ENCODE measurements at places on chromosomes 4 and X.

- peak; percentile 29 for DNase-seq
Measured at GRCh38 chr4:54005475-54005874, 58.9 kb downstream of the CHIC2 start.

GRCh38 chr4:39104255-39104654, 42.2 kb downstream of the KLHL5 start:
- no peak for DNase-seq

DNA sequence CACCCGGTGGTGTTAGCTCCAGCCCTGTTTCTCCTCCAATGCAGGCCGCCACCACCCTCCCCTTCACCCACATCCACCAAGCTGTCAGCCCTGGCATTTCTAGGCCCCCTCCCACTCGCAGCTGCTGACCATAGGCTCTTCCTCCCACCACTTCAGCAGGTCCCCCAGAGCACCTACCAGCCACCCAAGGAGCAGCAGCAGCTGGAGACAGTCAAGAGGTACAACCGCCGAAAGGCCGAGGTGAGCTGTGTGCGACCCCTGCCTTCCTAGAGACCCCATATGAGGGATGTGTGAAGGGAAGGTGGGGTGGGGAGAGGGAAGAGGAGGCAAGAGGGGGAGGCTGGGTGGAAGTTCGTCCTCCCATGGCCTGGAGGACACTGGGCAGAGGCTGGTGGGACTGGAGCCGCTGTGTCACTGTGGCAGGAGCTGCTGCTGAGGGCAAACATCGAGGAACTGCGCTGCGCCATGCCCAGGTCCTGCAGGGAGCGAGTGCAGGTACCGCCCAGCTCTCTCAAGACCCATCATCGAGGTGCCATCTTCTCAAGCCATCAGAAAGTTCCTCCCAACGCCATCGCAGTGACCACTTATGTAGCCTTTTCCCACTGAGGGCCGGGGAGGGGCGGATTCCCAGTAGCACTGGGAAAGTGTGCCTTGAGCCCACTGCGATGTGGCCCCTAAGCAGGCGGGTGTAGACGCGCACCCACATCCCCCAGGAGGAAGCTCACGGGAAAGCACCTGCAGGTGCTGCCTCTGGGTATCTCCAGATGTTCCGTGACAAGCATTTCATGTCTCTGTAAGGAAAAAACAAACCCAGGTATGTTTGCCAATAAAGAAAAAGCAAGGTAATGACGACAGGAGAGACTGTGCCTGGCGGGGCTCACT, 19.2 kb upstream of the RNF4 start:
- DNase-seq: no peak

DNA sequence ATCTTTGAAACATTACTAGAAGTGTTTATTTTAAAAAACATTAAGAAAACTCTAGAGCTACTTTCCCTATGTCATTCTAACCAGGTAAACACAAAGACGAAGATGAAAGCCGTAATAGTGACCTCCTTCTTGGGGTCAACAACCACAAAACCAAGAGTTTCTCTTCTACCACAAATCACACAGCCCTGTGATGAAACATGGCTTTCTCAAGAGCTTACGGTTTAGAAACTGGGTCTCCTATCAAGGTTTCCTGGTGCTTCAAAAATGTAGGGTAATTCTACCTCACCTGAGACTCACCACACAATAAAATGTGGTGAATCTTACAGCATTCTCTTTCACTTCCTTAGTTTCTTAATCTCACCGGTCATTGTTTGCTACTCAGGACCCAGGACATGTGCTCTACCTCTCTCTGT, 50.9 kb downstream of the CORIN start:
- DNase-seq: no peak

- DNase-seq: no peak
Measured at GRCh38 chr4:73066445-73066844, 3.1 kb downstream of the COX18 start.

GRCh38 chr4:68883870-68884269, 67.7 kb downstream of the UGT2A3 start:
- no peak for DNase-seq

DNA sequence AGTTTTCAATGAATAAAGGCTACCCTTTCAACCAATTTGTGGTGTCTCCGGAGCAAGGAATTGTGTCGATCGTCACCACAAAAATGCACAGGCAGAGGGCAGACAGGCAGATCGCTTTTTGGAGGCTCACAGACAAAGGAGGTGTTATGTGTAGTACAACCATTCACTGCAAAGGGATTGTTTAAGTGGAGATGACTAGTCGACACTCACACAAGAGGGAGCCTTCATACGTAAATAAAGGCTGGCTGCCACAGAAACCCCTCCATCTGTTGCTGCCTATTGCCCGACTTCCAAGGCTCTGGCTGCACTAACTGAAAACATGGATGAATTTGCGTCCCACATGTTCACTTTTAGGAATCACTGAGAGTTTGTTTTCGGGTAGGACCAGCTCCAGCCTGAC, 281.1 kb downstream of the NKX6-1 start:
- DNase-seq: no peak

GRCh38 chr4:52658641-52659000, 480 bp downstream of the USP46 start:
- DNase-seq: no peak

DNA sequence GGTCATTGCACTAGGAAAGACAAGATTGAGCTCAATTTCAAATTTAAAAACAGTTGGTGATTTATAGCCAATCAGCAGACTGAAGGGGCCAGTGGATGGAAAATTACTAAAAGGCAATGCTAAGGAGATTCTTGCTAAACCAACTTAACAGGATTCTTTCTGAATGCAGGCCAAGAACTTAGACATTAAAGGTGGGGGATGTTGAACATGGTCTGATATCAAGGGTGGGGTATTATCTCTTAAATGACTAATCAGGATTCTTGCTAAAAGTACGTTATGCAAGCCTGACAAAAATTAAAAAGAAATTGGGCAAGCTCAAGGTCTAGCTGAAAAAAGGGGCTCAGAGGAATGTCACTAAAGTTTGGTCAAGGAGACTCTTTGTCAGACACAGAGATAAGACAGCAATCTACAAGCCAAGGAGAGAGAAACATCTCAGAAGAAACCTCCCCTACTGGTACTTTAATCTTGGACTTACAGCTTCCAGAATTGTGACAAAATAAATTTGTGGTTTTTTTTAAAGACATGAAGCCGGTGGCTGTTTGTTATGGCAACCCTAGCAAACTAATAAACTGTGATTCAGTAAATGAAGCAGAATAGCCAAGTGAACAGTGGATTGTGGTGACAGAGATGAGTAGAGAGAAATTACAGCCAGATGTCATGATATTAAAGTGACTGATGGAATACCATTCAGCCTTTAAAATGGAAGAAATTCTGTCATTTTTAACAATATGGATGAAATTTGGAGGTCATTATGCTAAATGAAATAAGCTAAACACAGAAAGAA, 120.3 kb upstream of the KLHL4 start:
- DNase-seq: peak; percentile 65

DNA sequence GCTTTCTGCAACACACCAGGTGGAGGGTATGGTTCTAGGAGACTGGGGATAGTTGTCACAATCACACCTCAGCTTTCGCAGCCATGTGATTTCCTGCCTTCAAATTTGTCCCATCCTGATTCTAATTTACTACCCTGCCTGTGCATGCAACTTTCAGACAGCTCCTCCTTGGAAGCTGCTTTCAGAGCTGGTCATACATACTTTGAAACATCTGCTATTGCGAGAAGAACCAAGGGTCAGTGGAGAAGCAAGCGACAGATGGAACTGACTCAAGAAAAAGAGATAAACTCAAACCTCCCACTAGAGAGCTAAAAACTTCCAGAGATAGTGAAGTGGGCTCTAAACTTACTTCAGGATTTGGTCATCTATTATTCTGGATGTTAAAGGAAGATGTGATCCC, 381.7 kb upstream of the FGF13 start:
- DNase-seq: no peak

Data from NCI-H226 (cell line).